ENCODE measurements at places on chromosomes 16 and 17.

DNA sequence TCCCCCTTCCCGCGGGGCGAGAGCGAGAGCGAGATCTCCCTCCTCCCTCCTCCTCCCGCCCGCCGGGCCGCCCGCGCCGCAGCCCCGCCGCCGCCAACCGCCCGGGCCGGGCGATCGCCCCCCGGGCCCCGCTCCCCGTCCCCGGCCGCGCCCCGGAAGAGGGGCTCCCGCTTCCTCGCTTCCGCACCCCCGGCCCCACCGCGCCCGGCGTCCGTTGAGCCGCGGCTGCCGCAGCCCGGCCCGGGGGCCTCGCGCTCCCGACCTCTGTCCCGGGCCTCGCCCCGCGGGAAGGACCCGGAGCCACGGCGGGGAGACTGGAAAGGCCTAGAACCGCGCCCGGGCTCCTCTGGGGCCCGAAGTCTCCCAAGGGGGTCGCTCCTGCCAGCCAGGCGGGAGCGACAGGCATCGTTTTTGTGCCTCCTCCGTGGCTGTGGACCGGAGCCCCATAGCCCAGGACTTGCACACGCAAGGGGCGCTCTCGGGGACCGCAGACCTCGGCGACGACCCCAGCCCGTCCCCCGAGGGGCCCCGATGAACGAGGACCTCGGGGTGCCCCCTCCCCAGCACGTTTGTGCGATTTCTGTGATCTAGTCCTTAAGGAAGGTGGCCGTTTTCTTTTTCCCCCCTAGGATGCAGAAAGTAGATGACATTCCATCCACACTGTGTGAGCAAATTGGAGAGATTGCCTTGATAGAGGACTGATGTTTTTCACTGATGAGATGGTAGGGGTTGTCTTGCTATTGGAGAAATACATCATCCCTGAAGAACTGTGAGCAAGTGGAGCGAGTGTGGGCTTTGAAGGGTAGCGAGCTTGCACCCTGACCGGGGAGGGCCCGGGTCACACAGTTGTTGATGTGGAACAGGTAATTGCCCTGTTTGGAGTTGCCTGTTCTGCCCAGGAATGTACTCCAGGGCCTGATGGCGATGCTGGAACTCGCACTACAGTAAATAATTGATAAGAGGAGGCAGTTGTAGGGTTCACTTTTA is 611 bp downstream of the BANP start:
- no peak for DNase-seq

- DNase-seq = no peak
Measured at GRCh38 chr17:79849953-79850352, 10.7 kb upstream of the CBX4 start.

- no peak for DNase-seq
Measured at GRCh38 chr16:87860553-87861299, 8.6 kb downstream of the SLC7A5 start.

- DNase-seq = no peak
Measured at GRCh38 chr16:23557779-23558702, 514 bp downstream of the UBFD1 start.

DNA sequence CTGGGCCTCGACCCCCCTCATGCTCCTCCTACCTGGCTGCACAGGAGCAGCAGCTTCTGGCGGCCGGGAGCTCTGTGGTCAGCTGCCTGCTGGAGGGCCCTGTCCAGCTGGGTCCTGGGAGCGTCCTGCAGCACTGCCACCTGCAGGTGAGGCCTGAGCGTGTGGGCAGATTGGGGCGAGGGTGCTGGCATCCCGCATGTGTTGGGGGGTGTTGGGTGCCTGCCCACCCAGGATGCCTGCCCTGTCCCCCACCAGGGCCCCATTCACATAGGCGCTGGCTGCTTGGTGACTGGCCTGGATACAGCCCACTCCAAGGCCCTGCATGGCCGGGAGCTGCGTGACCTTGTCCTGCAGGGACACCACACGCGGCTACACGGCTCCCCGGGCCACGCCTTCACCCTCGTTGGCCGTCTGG is 16.5 kb downstream of the FCSK start:
- DNase-seq = no peak

- DNase-seq = no peak
Measured at GRCh38 chr16:85856079-85856478, 42.9 kb upstream of the IRF8 start.

- no peak for DNase-seq
Measured at GRCh38 chr16:67015313-67015731, 13.6 kb upstream of the CBFB start.

All from naive B cell (primary cell).